Mucosa of gallbladder (tissue), 1 donor: ENCODE measurements at places on chromosomes 12 and 14. TPM values are rescaled to one million over a fixed set of nuclear protein-coding genes. Genes with fewer than 3 reads are reported as not detected.
A peak's percentile ranks its signal among the peaks of the same experiment; 100 is the strongest.

DNA sequence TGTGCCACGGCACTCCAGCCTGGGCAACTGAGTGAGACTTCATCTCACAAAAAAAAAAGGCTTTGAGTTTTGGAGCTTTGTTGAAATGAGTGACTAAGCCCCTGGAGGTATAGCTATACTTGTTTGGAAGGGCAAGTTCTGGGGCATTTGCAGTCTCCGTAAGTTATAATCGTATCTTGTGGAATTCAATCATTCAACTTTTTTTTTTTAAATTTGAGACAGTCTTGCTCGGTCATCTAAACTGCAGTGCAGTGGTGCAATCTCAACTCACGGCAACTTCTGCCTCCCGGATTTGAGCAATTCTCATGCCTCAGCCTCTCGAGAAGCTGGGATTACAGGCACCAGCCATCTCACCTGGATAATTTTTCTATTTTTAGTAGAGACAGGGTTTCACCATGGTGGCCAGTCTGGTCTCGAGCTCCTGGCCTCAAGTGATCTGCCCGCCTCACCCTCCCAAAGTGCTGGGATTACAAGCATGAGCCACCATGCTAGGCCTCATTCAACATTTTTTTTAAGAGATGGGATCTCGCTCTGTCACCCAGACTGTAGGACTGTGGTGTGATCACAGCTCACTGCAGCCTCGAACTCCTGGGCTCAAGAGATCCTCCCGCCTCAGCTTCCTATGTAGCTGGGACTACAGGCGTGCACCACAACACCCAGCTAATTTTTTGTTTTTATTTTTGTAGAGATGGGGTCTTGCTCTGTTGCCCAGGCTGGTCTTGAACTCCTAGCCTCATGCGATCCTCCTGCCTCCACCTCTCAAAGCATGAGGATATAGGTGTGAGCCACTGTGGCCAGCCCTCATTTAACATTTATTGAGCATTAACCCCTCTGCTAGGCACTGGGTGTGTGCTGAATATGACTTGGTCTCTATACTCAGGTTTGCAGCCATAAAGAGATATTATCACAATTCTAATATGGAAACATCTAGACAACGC lies 133.7 kb upstream of the MAP1LC3B2 start:
- DNase-seq, result no peak

DNA sequence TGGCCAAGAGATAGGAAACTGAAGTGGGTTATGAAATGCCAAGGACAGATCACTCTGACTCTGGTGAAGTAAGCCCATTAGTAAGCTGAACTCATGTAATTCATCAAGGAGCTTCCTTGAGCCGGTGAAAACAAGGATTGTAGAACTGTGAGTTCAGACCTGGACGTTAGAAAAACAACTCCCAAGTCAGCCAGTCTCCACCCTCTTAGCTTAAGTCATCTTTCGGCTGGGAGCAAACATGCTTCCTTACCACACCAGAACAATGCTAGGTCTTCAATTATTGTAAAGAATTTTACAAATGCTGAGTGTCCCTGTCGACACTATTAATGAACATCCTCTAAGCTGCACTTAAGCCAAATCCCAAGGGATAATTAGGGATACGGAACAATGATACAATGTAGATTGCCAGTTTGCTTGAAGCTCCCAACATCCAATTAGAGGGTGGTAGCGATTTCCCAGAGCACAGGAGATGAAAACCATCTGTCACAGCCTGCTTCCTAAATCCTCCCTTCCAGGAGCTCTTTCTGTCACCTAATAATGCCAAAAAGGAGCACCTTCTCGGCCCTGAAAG lies 45.7 kb upstream of the VASH1 start:
- DNase-seq, result no peak

SPX gene
- total RNA-seq, result 0.29 TPM

DNA sequence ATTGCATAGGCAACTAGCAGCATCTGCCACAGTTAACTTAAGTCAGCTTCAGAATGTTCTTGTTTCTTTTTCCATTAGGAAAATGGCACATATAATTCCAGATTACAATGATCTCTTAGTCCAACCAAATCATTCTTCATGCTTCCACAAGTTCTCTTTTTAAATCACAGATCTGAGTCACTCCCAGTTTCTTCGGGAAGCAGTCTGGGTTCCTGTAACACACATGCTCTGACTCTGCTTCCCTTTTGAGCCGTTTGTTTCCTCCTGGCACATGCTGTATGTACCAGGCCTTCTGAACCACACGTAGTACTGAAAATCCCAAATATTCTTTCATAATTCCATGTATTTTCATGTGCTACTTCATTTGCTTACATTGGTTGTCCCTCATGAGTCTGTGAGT lies 388.8 kb upstream of the PDE3A start:
- no peak for DNase-seq

GRCh38 chr12:41795051-41795600 lies 349.5 kb downstream of the GXYLT1 start:
- DNase-seq, result no peak

GRIP1 gene
- total RNA-seq, result 18.9 TPM

DNA sequence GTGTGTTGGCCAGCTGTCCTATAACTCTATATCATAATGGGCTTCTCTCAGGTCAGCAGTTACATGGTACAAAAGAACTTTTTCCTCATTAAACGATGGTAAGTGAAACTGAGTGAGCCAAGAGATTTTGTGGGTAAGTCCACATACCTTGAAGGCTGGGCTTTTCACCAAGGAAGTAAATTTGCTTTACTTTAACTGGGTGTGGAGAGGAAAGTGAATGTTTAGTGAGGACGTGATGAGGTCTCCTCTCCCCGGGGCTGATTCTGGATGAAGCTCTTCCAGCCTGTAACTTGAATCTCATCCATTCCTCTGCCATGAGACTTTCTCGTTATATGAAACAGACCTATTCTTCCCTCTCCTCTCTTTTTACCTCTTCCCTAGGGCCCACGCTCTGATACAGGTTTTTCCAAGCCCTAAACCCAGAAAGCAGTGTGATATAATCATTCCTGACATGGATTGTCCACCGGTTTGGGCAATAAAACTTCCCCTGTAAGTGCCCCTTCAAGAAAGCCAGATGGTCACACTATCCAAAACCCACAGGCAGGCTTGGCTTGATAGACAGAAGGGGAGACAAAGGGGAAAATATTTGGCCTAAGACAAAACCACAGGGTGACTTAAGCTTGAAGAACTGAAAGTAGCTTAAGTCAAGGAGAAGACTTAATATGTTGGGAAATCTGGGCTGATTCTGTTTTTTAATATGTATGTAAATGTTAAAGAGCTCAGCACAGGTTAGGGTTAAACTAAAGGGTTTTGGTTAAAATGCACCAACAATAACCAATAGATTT lies 50.3 kb downstream of the CIT start:
- DNase-seq, result no peak

GMFB gene
- total RNA-seq, result 27.9 TPM

POTEG gene
- total RNA-seq, result not detected

DNA sequence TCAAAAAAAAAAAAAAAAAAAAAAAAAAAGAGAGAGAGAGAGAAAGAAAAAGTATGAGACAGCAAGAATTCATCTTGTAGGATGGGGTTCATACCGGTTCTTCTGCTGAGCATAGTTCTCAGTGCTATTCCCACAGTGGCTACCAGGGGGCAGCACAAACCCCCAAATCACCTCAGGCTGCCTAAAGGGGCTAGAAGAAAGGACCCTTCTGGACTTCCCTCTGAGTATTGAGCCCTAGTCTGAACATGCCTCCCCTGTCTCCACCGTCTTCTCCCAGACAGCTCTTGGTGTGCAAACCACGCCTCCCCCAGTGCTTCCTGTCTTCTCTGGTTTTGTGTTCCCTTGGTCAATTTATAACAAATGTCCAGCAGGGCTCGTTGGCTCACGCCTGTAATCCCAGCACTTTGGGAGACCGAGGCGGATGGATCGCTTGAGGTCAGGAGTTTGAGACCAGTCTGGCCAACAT lies 31.3 kb upstream of the SMUG1 start:
- DNase-seq, result peak; percentile 65

DNA sequence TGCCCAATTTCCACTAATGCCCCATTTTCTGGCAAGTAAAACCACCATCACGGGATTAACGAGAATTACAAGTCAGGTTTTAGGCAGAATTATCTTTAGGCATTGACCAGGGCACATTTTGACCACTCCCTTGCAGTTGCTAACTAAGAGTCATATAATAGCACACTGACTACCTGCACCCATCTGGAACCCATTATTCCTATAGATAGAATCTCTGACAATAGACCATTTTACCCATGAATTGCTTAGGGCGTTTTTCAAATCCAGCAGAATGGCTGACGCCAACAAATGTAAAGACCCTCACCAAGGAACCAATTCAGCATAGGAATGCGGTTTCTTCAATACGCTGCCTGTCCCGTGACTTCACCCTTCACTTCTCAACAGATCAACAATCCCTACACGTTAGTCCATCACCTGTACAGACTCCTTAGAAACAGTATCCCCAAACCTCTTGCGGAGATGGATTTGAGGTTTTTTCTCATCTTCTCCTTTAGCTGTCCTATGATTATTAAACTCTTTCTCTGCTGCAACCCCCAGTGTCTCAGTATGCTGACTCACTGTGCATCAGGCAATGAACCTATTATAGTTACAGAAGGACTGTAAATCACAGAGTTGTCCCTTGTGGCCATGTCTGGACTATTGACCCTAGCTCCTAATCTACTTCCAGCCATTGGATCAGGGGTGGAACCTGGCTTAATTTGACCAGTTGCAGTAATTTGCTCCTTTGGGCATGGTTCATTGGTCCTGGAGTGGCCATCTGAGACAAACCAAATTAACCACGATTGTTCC lies 177.3 kb upstream of the PLXNC1 start:
- DNase-seq, result no peak

- no peak for DNase-seq
Measured at GRCh38 chr12:2429032-2429431, 365.7 kb upstream of the FKBP4 start.

DNA sequence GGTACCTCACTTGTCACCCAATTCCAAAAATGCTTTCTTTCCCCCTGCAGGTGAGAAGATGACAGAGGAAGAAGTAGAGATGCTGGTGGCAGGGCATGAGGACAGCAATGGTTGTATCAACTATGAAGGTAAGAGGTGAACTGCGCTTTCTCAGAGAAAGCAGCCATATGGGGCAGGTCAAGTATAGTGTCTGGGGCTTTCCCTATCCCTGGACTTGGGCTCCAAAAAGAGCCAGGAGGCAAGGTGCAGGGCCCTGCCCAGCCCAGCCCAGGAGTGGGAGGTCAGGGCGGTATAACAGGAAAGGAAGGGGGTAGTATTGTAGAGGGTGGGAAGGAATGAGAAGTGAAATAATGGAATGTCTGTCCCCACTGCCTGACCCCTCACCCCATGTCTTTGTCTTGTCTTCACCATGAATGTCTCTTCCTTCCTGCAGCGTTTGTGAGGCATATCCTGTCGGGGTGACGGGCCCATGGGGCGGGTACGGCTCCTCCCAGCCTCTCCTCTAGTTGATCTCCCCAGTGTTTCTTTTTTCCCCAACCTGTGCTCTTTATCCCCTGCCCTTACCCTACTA lies 2.1 kb downstream of the MYL6 start:
- peak; percentile 36 for DNase-seq

GRCh38 chr12:97425380-97425779 lies 37.2 kb upstream of the RMST start:
- DNase-seq, result no peak
